ENCODE measurements at places on chromosomes 3 and 15. TPM values are rescaled to one million over a fixed set of nuclear protein-coding genes. Genes with fewer than 3 reads are reported as not detected.

Gene COL6A5
- 0.05 TPM for polyA plus RNA-seq

Gene ADGRG7
- polyA plus RNA-seq, result not detected

Gene C2CD4B
- 0.94 TPM for polyA plus RNA-seq

Gene GOLGA8R
- polyA plus RNA-seq, result 4.6 TPM

Gene NIT2
- polyA plus RNA-seq, result 109 TPM

Gene ZNF621
- polyA plus RNA-seq, result 32.0 TPM
